ENCODE measurements at places on chromosomes 16 and 17.

- DNase-seq, result no peak
Observed at GRCh38 chr16:87415441-87415840, 23.3 kb downstream of the MAP1LC3B start.

GRCh38 chr17:58710948-58711552, 18.6 kb downstream of the RAD51C start:
- no peak for DNase-seq

DNA sequence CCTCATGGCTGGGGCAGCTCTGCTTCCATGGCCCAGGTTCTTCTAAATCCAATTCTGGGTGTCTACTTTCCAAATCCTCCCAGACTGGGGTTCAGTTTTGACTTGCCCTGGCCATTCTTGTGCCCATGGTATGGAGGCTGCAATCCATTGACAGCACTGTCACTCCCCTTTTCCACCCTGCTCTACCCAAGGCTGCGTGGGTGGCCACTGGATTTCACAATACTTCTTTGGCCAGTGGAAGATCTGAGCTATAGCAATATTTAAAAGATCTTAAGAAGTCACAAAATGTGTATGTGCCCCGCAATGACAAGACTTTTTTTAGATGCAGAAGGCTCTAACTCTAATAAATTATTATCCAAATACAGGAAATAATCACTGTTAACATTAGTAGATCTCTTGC, 329.4 kb upstream of the CCL2 start:
- no peak for DNase-seq

DNA sequence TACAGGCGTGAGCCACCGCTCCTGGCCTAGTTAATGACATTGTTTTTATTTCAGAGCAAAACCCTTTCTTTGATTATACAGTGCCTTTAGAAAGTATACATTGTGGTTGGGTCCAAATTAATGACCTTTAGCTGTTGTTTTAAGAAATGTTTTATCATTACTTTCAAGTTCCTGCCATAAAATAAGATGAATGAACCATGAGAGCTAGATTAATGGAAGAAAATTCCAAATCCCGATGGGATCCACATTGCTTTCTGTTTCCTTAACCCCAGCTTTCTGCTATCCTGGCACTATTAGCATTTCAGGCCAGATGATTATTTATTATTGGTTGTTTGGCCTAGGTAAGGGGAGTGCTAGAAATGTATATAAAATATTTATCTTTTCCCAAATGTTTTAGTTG, 131.7 kb downstream of the ABCC1 start:
- no peak for DNase-seq

- DNase-seq, result no peak
Observed at GRCh38 chr17:82849076-82849945, 9.5 kb upstream of the ZNF750 start.

GRCh38 chr17:7478276-7479212, 887 bp downstream of the ZBTB4 start:
- DNase-seq, result no peak

DNA sequence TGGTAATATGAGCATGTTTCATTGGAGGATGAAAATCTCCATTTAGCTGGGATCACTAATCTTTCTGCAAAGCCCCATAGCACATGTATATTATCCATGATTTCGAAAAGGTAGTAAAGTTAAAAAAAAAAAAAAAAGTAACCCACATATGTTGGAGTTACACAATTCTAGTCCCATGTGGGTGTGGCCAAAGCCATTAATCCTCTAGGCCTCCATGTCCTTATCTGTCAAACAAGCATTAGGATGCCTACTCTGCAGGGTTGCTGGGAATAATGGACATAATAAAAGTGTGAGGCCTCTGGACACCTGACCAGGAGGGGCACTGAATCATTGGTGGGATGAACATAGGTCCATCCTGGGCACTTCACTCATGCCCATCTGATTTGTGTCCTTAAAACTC, 29.2 kb upstream of the VAT1L start:
- DNase-seq, result no peak
